ENCODE measurements at places on chromosomes 7 and 10. TPM values are rescaled to one million over a fixed set of nuclear protein-coding genes. Genes with fewer than 3 reads are reported as not detected.

DNA sequence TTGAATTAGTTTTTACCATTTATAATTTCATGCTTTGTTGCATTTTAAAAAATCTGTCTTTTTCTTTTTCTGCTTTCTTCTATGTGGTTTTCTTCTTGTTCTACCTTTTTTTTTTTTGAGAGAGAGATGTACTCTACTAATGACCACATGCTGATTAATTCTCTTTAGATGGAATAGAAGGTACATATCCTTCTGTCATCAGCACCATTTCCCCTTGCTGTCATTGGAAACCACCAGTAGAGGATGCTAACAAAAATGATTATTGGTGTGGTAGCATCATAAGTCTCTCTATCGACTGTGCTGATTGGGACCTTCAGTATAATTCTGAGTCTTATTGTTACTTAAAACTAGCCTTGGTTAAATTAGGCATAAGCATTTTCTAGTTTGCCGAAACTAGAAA lies 3.6 kb downstream of the ZEB1 start:
- no peak for DNase-seq
- H3K4me1 ChIP-seq, result peaks cover 16% of the 10 kb centered on the region
- no peak overlapping the region for H3K27ac ChIP-seq
- peaks cover 4% of the 10 kb centered on the region for H3K27me3 ChIP-seq

Gene ASZ1
- total RNA-seq, result not detected

Gene PIK3CG
- total RNA-seq, result 14.9 TPM

- no peaks in the 10 kb centered on the region for H3K27me3 ChIP-seq
- no peak overlapping the region for H3K27ac ChIP-seq
- no peak overlapping the region for H3K4me3 ChIP-seq
Measured at GRCh38 chr7:48110868-48111267, 21.8 kb downstream of the UPP1 start.

DNA sequence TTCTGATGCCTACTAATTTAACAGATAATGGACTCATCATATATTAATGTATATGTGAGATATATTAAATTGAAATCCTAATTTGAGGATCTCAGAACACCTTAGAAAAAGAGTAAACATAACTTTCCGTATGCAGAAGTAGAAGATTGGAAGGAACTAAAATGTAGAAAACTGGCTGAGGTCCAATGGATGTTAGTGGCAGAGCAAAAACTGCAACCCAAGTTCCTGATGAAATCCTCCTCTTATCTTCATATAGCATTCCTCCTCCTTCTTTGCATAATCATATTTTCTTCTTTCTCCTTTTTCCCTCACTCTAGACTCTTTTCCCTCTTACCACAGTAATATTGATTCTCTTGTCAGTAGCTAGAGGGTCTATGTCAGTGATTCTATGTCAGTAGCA lies 6.0 kb downstream of the INA start:
- H3K27me3 ChIP-seq, result peaks cover 44% of the 10 kb centered on the region
- no peak overlapping the region for H3K27ac ChIP-seq
- no peak overlapping the region for H3K4me3 ChIP-seq

DNA sequence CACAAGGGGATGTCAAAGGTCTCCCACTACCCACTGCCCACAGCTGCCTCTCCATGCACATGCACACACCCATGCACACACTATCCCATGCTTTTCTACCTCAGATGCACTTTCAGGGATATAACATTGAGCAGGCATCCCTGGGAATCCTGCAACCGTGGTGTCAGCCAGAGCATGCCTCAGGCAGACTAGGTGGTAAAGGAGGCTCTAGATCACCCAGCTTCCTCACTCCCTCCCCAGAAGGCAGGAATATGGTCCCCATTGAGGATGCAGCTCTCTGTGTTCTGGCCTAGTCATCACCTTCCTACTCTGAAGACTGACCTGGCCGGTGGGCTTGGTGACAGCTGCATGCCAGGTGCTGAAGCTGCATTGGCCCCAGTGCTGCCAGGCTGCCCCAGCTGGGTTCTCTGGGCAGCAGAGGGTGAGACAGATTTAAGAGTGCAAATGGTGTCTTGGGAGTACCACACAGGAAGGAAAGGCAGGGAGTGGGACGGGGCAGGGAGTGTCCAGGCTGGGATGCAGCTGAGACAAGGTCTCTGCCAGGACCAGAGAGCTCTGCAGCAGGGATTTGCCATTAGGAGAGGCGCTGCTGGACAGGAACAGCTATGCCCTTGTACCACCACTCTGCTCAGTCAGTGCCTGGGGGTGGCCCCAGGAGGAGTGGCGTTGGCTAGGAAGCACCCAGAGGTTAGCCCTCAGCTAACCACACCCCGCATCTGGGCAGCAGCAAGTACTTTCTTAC lies 53.4 kb upstream of the GDF10 start:
- no peak overlapping the region for H3K4me3 ChIP-seq
- no peaks in the 10 kb centered on the region for H3K36me3 ChIP-seq
- no peak for DNase-seq
- H3K27ac ChIP-seq, result no peak overlapping the region
- H3K4me1 ChIP-seq, result peaks cover under 1% of the 10 kb centered on the region

All from lower lobe of right lung (tissue), 2 donors.